ENCODE measurements at places on chromosomes 1 and 21. TPM values are rescaled to one million over a fixed set of nuclear protein-coding genes. Genes with fewer than 3 reads are reported as not detected.

USH2A gene
- total RNA-seq: not detected

LAX1 gene
- 0.15 TPM for total RNA-seq

GBP4 gene
- total RNA-seq: 22.5 TPM

KIAA1614 gene
- 2.5 TPM for total RNA-seq

VWA5B1 gene
- not detected for total RNA-seq

CFHR4 gene
- not detected for total RNA-seq

TRIM17 gene
- total RNA-seq: not detected

FGR gene
- total RNA-seq: 0.13 TPM

EXTL2 gene
- 9.4 TPM for total RNA-seq

ZNF687 gene
- total RNA-seq: 16.9 TPM

PHLDA3 gene
- total RNA-seq: 85.6 TPM

DDR2 gene
- 3.9 TPM for total RNA-seq

DHDDS gene
- total RNA-seq: 59.0 TPM

TMIGD3 gene
- total RNA-seq: 0.59 TPM

CYP4A22 gene
- not detected for total RNA-seq

OR2T35 gene
- not detected for total RNA-seq

FCN3 gene
- 0.64 TPM for total RNA-seq

TMEM240 gene
- total RNA-seq: 0.69 TPM

FAM151A gene
- not detected for total RNA-seq

DLGAP3 gene
- not detected for total RNA-seq

C8A gene
- not detected for total RNA-seq

ADGRB2 gene
- 0.40 TPM for total RNA-seq

CRB1 gene
- total RNA-seq: not detected

AKR7A3 gene
- total RNA-seq: 0.89 TPM

CNR2 gene
- total RNA-seq: not detected

CELA3A gene
- total RNA-seq: not detected

GBP1 gene
- 50.2 TPM for total RNA-seq

FDPS gene
- total RNA-seq: 469 TPM

AMY1C gene
- total RNA-seq: not detected

IGSF9 gene
- total RNA-seq: not detected

ZFP69B gene
- total RNA-seq: 4.7 TPM

SLC66A1 gene
- 24.4 TPM for total RNA-seq

WDR4 gene
- total RNA-seq: 14.5 TPM

MYOCOS gene
- total RNA-seq: not detected

FMO3 gene
- total RNA-seq: not detected

TDRD5 gene
- total RNA-seq: 0.05 TPM

SMPDL3B gene
- total RNA-seq: 0.10 TPM

ACTA1 gene
- not detected for total RNA-seq

THEM5 gene
- total RNA-seq: not detected

CAMK2N1 gene
- 3.7 TPM for total RNA-seq

CFHR5 gene
- not detected for total RNA-seq

RXFP4 gene
- not detected for total RNA-seq

LCE1D gene
- not detected for total RNA-seq

MEX3A gene
- total RNA-seq: 2.8 TPM

DUSP12 gene
- 26.8 TPM for total RNA-seq

TPR gene
- 48.3 TPM for total RNA-seq

NMNAT2 gene
- total RNA-seq: 1.3 TPM

CELSR2 gene
- 0.25 TPM for total RNA-seq
